ENCODE measurements at places on chromosomes 4 and X. TPM values are rescaled to one million over a fixed set of nuclear protein-coding genes. Genes with fewer than 3 reads are reported as not detected.

WNK3 gene
- total RNA-seq, result 0.13 TPM

ARMCX4 gene
- total RNA-seq, result 4.9 TPM

- DNase-seq, result no peak
- no peaks in the 10 kb centered on the region for H3K36me3 ChIP-seq
- H3K4me3 ChIP-seq, result no peak overlapping the region
- no peak overlapping the region for H3K27ac ChIP-seq
Observed at GRCh38 chr4:96739101-96739500, 899.2 kb downstream of the PDHA2 start.

DNA sequence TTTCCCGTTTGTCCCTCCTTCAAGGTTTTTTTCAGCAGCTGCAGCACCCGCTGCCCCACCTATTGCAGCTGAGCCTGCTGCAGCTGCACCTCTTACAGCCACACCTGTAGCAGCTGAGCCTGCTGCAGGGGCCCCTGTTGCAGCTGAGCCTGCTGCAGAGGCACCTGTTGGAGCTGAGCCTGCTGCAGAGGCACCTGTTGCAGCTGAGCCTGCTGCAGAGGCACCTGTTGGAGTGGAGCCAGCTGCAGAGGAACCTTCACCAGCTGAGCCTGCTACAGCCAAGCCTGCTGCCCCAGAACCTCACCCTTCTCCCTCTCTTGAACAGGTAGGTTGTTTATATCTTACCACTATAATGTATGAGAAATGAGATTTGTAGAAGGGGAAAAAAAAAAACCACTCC is 4.5 kb downstream of the PRR27 start:
- H3K36me3 ChIP-seq, result no peaks in the 10 kb centered on the region
- no peak for DNase-seq
- no peak overlapping the region for H3K4me3 ChIP-seq

- H3K4me1 ChIP-seq, result no peaks in the 10 kb centered on the region
- no peaks in the 10 kb centered on the region for H3K36me3 ChIP-seq
- no peak overlapping the region for H3K27ac ChIP-seq
- H3K4me3 ChIP-seq, result no peak overlapping the region
Observed at GRCh38 chrX:108117988-108118387, 26.4 kb downstream of the ATG4A start.
